Frontal cortex (tissue), 4 donors: ENCODE measurements at places on chromosomes 3 and 15. TPM values are rescaled to one million over a fixed set of nuclear protein-coding genes. Genes with fewer than 3 reads are reported as not detected.

Gene NOX5
- under 0.01 TPM for total RNA-seq

DNA sequence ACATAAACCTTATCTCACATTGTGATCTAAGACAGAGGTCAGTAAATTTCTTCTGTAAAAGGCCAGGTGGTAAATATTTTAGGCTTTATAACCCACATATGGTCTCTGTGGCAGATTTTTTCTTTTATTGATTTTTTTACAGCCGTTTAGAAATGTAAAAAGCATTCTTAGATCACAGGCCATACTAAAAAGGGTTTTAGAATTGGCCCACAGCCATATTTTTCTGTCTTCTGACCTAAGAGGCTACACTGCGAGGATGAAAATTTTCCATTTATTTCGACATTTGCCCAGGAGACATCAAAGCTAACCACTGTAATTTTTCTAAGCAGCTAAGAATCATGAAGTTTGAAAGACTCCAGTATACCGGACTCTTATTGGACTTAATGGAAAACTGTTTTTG is 377.2 kb upstream of the SGO1 start:
- DNase-seq = no peak

DNA sequence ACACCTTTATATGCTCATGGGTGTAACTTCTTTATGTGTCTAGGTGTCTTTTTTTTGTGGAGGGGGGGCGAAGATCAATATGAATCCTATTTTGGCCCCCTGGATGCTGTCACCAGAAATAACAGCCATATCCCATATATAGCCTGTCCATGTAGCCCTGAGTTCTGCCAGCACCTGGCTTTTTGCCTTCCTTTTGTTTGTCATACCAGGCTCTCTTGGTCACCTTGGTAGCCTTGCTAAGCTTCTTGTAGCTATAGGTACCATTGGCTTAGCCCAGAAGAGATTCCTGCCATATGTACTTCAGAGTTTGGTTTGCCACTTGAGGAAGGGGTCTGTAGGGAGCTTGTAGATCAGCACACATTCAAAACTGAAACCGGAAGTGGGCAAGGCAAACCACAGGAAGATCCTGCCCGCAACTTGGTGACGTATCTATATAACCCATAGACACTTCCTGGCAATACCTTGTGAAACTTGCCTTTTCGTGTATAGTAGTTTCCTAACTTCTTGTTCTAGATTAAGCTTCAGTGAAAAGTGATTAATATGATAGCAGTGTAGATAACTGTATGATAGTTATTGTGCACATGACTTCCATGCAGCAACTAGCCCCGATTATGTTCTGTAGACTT is 11.9 kb downstream of the RASA2 start:
- DNase-seq = no peak

DNA sequence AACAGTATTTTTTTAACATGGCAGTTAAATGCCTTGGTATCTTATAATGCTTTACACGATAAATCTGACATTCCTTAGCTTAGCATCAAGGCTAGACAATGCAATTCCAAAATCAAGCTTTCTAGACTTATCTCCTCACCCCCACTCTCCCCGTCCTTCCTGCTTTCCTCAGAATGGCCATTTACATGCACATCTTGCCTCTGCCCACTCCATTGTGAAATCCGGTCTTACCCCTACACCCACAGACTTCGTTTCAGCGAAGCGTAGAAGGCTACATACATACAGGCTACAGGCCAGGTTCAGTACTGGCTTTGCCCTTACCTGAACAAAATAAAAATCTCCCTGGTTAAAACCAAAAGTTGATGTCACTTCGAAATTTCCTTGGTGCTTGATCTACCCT is 58.6 kb upstream of the SLC12A8 start:
- no peak for DNase-seq

GRCh38 chr15:73777741-73778140 is 24.6 kb upstream of the INSYN1 start:
- DNase-seq = no peak

DNA sequence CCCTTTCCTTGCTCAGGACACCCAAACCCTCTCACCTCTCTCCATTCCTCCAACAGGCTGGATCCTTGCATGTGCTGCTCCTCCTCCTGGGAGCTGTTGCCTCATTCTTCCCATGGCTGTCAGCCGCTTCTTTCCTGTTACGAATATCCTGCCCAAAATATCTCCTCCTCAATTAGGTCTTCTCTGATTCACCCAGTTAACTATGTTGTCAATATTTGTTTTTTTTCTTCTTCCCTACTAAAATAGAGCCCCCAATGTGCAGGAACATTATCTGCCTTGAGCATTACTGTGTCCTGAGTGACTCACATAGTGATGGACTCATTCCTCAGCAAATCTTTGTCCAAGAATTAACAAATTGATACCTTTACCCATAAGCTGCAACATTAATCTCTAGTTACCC is 357.2 kb downstream of the CLSTN2 start:
- no peak for DNase-seq

- no peak for DNase-seq
Observed at GRCh38 chr3:46695962-46696894, 2.7 kb upstream of the ALS2CL start.

DNA sequence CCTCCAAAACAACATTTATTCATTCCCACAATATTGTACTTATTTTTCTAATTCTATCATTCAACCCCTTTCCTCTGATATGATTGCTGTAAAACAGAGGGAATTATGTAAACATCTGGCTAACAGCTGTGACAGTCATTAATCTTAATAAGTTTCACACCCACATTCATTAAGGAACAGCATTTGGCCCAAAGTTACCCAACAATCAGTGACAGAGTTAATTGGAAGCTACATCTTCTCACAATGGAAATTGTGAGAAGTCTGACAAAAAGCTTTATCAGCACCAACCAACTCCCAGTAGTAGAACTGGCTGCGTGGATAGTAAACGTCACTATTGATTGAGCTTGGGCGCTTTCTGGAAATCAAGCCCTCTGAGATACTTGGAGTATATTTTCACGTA is 165.8 kb upstream of the SLC24A5 start:
- no peak for DNase-seq

- DNase-seq = no peak
Observed at GRCh38 chr15:98560338-98560737, 88.0 kb upstream of the IGF1R start.
